Smooth muscle cell of the umbilical artery (primary cell): ENCODE measurements at places on chromosomes 1 and 21. TPM values are rescaled to one million over a fixed set of nuclear protein-coding genes. Genes with fewer than 3 reads are reported as not detected.

TMCC2 gene
- total RNA-seq = 4.5 and 6.8 TPM in 2 replicates

CAPN8 gene
- not detected in 2 replicates for total RNA-seq

ANGPTL3 gene
- under 0.01 TPM in 1 of 2 replicates, not detected in the other for total RNA-seq

WRAP73 gene
- total RNA-seq = 15.7 and 19.2 TPM in 2 replicates

IQCC gene
- total RNA-seq = 0.97 and 2.1 TPM in 2 replicates

TNFRSF18 gene
- not detected in 2 replicates for total RNA-seq

PTGER3 gene
- under 0.01 and 1.2 TPM in 2 replicates for total RNA-seq

PCSK9 gene
- 0.89 and 2.4 TPM in 2 replicates for total RNA-seq

SEC16B gene
- 3.3 and 3.6 TPM in 2 replicates for total RNA-seq

LGR6 gene
- total RNA-seq = not detected in 2 replicates

MYBPH gene
- 0.30 TPM in 1 of 2 replicates, not detected in the other for total RNA-seq

KRTAP19-3 gene
- total RNA-seq = not detected in 2 replicates

CYYR1 gene
- total RNA-seq = 0.28 and 0.30 TPM in 2 replicates

RGS4 gene
- total RNA-seq = 173 and 822 TPM in 2 replicates

ARTN gene
- total RNA-seq = 0.30 TPM in 1 of 2 replicates, not detected in the other

ADAMTS5 gene
- 0.37 and 4.5 TPM in 2 replicates for total RNA-seq

FMOD gene
- total RNA-seq = 7.3 and 48.1 TPM in 2 replicates
